ENCODE measurements at places on chromosomes 7 and 10. TPM values are rescaled to one million over a fixed set of nuclear protein-coding genes. Genes with fewer than 3 reads are reported as not detected.

The PKD2L1 gene
- not detected for total RNA-seq

The BAG3 gene
- 6.3 TPM for total RNA-seq

DNA sequence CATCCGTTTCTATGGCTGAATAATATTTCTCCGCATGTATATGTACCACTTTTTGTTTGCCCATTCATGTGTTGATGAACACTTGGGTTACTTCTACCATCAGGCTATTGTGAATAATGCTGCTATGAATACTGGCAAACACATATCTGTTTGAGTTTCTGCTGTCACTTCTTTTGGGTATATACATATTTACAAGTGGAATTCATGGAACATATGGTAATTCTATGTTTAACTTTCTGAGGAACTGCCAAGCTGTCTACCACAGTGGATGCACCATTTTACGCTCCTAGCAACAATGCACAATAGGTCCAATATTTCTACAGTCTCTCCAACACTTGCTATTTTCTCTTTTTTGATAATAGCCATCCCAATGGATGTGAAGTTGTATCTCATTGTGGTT lies 5.5 kb upstream of the ZNF488 start:
- DNase-seq: no peak

DNA sequence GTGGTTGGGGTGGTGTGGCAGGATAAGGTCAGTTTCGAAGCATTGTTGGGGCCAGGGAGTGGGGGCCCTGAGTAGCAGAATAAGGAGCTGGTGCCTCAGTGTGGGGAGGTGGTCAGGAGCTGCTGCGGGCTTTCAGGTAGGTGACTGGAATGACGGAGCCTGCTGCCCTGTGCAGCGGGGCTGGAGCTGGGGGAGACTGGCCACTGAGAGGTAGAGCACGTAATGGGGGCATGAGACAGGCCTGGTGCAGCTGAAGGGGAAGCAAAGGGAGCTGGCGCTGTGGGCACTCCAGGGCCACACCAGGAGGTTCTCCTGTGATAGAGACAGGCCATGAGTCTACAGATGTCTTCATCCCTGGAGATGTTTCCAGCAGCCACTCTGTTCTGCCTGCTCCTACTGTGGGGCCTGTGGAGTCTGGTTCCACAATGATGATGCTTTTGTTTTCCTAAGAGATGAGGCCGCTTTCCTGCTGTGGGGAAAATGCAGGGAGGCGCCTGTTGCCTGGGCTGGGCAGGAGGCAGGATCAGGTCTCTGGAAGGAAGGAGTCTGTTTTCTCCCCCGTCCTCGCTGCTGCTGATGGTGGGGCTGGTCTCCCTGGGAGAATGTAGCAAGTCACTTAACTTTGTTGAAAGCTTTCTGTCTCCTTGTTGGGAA lies 31.1 kb downstream of the NUB1 start:
- no peak for DNase-seq

DNA sequence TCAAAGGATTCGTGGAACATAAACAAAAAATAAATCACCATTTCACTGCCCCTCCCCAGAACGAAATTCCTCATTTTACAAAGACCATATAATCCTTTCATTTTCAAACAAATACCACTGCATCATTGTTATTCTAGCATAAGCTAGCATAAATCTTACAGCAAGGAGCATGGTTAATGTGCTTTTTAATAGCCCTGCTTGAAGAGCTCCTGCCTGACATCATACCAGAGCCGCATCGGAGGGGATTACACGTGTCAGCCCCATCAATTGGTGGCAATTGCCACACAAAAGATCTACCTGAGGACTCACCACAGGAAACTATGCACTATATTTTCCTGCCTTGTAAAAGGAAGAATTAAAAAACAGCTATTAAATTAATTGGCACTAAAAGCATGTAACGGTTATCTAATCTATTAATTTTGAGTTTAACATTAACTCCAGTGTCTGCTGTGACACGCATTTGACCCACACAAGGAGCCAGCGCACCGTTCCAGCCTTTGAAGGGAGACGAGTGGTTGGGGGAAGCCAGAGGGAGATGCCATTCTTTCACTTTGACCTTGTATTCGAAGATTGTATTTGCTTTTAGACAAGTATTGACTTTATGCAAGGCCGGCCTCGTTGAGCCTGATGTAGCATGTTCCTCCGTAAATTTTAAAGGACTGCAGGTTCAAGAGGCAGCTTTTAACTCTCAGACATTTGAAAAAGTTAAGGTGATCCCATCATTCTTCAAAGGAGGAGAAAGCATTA lies 261.1 kb upstream of the RNF32 start:
- no peak for DNase-seq
